Stimulated activated CD4-positive, alpha-beta T cell treated with anti-CD3 and anti-CD28 coated beads, Interleukin-15, amount 100 ng/mL, for 1 hour (primary cell): ENCODE measurements at places on chromosomes 2 and 18.

DNA sequence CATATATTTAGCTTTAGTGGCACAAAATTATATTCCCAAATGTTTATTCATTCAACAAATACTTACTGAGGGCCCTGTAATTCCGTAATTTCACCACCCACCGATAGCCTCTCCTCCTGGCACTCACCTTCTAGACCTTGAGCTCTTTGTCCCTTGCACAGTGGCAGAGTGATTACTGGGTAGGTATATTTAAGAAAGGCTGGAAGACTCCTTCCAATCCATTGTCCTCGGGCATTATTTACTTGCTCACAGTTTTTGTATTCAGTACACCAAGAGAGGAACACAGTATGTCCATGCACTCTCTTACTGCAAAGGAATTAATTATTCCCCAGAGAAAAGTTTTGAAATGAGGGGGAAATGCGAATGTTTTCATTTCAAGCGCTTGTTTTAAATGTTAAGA lies 1.1 kb upstream of the CDCA7 start:
- DNase-seq, result no peak

DNA sequence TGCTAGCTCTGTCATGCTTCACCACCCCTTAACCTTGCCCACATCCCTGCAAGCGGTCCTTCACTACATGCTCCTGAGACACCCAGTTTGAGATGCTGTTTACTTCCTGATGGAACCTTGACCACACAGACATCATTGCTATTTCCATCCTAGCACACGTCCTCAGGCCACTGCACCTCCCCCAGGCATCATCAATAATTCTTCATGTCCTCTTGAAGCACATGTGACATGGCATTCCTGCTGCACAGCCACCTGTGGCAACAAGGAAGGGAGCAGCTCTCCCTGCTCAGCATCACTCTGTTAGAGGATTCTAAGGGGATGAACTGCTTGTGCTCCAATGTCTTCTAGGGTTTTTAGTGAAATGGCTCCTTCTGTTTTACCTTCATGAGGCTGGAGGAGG lies 26.1 kb upstream of the ST3GAL5 start:
- DNase-seq, result no peak

- DNase-seq, result no peak
Observed at GRCh38 chr18:23267447-23267776, 132.1 kb downstream of the CABLES1 start.

DNA sequence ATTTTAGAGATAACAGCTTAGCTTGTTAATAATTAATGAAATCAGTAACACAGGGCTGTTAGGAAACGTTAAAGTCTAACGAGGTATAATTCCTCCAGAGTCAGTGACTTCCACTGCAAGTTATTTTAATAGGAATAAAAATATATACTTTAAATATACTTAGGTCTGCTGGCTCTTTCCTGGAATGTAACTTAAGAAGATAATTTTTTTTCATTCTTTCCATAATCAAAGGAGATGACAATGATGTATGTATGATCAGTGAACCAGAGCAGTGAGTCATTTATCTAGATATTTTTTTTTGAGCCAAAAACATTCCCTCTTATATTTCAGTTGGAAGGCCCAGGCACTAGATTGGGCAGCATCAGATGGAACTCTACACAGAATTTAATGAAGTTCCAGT lies 104.2 kb upstream of the LYPD1 start:
- no peak for DNase-seq

DNA sequence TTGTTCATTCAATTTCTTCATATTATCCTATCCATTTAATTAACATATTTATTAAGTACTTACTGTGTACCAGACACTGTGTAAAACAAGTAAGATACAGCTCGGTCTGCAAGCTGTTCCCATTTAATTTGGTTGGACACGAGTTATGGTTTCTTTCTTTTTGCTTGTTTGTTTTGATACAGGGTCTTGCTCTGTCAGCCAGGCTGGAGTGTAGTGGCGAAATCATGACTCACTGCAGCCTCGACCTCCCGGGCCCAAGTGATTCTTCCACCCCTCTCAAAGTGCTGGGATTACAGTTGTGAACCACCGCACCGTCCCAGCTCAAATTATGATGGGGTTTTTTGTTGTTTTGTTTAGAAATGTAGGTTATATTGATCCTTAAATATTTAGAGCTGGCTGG lies 9.0 kb downstream of the CYBRD1 start:
- no peak for DNase-seq
